ENCODE measurements at places on chromosomes 1 and 21. TPM values are rescaled to one million over a fixed set of nuclear protein-coding genes. Genes with fewer than 3 reads are reported as not detected.

GRCh38 chr1:216532251-216532798 lies 109.1 kb upstream of the USH2A start:
- H3K27me3 ChIP-seq, result peaks cover 2% of the 10 kb centered on the region
- H3K4me3 ChIP-seq, result no peak overlapping the region
- no peak for DNase-seq
- H3K4me1 ChIP-seq, result no peaks in the 10 kb centered on the region

ERVH48-1 gene
- total RNA-seq, result not detected

DNA sequence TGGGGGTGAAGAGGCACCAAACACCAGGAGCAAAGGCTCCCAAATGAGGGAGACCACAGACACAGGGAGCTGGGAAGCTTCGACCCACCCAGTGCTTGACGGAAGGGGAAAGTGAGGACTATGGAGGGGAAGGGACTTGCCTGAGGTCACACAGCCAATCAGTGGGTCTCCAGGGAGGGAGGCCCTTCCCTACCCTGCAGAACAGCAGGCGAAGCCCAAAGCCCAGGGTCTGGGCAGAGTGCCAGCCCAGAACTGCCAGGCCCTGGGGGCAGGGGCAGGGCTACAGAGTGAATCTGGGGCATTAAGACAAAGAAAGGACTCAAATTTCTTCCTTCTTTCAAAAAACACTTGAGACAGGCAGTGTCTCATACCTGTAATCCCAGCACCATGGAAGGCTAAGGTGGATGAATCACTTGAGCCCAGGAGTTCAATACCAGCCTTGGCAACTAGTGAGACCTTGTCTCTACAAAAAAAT lies 45.5 kb upstream of the ECE1 start:
- no peaks in the 10 kb centered on the region for H3K36me3 ChIP-seq
- no peaks in the 10 kb centered on the region for H3K27me3 ChIP-seq
- H3K4me1 ChIP-seq, result peaks cover 2% of the 10 kb centered on the region

DNA sequence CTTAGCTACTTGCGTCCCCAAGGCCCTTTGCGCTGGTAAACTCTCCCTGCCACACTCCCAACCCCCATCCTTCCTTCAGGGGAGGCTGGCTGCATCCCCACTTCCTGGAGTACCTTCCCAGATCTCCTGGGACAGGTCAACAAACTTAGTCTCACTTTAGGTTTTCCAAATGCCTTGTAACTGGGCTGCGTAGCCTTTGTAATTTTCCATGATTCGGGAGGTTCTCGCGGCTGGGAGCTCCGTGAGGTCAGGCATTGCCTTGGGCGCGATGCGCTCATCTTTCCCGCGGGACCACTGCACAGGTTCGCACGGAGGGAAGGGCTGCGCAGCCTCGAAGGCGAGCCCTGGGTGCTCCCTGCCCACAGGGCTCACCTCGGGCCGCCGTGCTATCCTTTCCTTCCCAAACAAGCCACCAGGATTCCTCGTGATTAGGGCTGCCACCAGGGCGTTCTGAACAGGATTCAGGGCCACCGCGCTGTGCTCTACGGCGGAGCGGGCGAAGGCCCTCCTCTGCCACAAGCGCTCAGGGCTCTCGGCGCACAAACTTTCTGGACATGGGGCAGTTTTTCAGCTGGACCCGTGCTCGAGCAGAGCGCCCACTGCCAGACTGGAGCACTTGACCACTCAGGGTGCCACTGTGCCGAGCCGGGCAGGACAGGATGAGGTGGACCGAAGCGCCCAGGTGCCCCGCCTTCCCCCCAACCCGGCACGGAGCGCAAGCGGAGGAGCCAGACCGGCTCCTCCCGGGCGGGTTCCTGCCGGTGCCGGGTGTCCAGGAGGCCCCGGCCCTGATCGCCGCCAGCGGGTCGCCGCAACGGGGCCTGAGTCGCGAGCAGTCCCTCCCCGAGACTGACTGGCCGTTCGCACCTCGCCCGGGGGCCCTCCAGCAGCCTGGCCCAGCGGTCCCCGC lies 1.1 kb downstream of the TMPRSS2 start:
- no peaks in the 10 kb centered on the region for H3K27me3 ChIP-seq
- no peaks in the 10 kb centered on the region for H3K4me1 ChIP-seq
- DNase-seq, result no peak
- no peak overlapping the region for H3K4me3 ChIP-seq
- no peaks in the 10 kb centered on the region for H3K36me3 ChIP-seq

DNA sequence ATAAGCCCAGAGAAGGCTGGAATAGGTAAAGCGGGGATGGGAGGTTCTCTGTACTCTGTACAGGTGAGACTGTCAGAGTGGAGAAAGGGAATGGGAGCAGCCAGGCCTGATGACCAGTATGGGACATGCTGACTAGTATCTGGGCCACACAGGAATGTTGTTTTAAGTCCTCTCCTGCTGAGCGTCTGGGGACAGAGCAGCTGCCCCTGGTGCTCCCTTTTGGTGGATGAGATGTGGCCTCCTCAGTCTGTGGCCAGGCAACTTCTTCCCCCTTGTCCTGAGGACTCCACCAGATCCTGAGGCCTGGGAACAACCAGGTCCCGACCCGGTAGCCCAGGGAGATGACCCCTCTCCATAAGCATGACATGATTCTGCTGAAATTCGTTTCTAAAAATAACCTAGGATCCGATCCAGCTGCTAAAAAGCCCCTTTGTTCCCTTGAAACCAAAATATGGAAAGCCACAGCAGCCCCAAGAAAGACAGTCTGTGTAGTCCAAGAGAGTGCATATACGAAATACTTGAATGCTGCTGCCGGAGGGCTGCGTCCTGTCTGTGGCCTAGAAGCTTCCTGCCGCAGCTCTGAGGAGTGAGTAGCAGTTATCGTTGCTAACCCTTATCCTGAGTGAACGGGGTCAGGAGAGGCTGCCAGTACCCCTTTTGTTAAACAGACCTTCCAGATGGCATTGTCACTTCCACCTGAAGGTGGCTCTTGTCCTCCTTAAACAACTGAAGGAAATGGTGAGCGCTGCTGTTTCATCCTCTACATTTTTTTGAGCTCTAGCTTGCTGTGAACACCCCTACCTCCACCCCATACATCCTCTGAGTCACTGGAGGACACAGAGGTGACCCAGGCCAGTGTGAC lies 47.1 kb downstream of the ATP2B4 start:
- H3K4me3 ChIP-seq, result no peak overlapping the region
- H3K4me1 ChIP-seq, result peaks cover 6% of the 10 kb centered on the region
- no peaks in the 10 kb centered on the region for H3K27me3 ChIP-seq
- H3K36me3 ChIP-seq, result no peaks in the 10 kb centered on the region
- peak; percentile 60 for DNase-seq

- peak; percentile 57 for DNase-seq
- no peaks in the 10 kb centered on the region for H3K4me1 ChIP-seq
- no peak within 1 kb of the TSS for H3K27ac ChIP-seq
- H3K4me3 ChIP-seq, result peak within 1 kb of the TSS; percentile 39
- H3K36me3 ChIP-seq, result no peaks in the 10 kb centered on the region
Measured at GRCh38 chr1:110674337-110675059, at the start of gene KCNA3. Gene KCNA3 (minus strand): TSS chr1:110674940. CDS start chr1:110674809, 131 bp downstream.

GRCh38 chr1:201708085-201708512 lies 120.9 kb upstream of the IPO9 start:
- no peaks in the 10 kb centered on the region for H3K27me3 ChIP-seq
- no peak overlapping the region for H3K27ac ChIP-seq
- H3K4me3 ChIP-seq, result no peak overlapping the region

MAP3K7CL gene
- total RNA-seq, result 33.0 TPM

PDC gene
- total RNA-seq, result not detected

All from aorta (tissue), 5 donors.